ENCODE measurements at places on chromosomes 1 and 21.

GRCh38 chr1:42463921-42464320, 835 bp downstream of the CCDC30 start:
- DNase-seq = no peak

DNA sequence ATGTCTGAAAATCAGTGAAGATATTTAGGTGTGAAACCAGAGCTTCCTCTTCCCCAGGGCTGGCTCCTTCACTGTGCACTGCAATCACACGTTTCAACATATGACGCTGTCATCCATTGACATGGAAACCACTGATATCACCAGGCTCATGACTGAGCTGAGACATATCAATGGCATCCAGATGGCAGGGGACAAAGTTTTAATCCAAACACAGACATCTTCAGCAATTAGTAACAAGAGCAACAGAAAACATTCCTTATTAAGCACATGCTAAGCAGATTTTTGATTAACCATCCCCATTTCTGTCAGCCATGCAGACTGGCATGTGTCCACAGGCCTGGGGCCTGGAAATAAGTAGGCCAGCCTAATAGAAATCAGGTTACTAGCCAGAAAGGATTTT, 108.0 kb upstream of the ADAR start:
- DNase-seq = no peak

GRCh38 chr1:240595476-240595875, 16.5 kb downstream of the GREM2 start:
- DNase-seq = no peak

- no peak for DNase-seq
Measured at GRCh38 chr21:19914028-19914427, 1084.2 kb upstream of the NCAM2 start.

All from stimulated activated CD4-positive, alpha-beta T cell treated with anti-CD3 and anti-CD28 coated beads, TNF-alpha, amount 100 ng/mL, for 1 hour (primary cell).